Activated T-cell treated with anti-CD3 and anti-CD28 coated beads for 48 hours (primary cell): ENCODE measurements at places on chromosomes 6 and 20.
A peak's percentile ranks its signal among the peaks of the same experiment; 100 is the strongest.

DNA sequence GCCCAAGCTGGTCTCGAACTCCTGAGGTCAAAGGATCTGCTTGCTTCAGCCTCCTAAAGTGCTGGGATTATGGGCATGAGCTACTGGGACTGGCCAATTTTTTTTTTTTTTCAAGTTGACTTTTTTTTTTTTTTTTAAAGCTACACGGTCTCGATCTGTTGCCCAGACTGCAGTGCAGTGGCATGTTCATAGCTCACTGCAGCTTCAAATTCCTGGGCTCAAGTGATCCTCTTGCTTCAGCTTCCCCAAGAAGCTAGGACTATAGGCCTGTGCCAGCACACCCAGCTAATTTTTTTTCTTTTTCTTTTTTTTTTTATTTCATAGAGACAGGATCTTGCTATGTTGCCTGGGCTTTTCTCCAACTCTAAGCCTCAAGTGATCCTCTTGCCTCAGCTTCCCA, 59.5 kb downstream of the NCOA3 start:
- DNase-seq: no peak

DNA sequence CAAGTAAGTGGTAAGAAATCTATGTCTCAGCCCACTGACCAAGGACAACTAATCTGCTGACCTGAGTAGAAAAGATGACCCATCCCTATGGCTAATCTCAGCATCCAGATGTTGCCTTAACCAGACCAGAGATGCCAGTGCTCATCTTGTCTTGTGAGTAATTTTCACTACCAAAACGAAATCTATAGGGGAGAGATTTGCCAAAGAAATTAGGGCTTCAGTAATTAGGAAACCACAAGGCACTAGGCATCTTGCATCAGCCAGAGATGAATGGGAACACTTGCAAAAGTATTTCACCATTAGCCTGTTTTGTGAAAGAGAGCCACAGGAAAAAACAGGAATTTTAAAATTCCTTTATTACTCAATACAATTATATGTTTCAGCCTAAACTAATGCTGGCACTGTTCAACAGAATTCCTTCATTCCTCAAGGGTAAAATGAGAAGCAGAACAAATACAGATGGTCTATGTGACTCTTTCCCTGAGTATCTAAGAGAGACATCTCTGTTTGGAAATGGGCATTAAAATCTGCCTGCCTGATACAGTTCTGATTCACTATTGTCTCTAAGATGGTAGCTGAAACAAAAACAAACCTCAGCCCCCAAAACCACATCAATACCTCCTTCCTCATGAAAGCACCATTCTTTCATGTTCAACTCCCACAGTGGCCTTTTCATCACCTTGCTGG, 87.8 kb downstream of the GMDS start:
- DNase-seq: no peak

GRCh38 chr6:112481211-112481610, 134.1 kb downstream of the RFPL4B start:
- DNase-seq: no peak

GRCh38 chr6:26536571-26537159, 1.5 kb upstream of the HMGN4 start:
- DNase-seq: peak; percentile 25

DNA sequence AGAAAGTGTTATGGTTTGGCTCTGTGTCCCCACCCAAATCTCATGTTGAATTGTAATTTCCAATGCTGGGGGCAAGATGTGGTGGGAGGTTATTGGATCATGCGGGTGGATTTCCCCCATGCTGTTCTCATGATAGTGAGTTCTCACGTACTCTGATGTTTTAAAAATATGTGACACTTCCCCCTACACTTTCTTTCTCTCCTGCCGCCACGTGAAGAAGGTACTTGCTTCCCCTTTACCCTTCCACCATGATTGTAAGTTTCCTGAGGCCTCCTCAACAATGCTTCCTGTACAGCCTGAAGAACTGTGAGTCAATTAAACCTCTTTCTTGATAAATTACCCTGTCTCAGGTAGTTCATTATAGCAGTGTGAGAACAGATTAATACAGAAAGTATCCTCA, 150.8 kb downstream of the TMEM200A start:
- DNase-seq: no peak

DNA sequence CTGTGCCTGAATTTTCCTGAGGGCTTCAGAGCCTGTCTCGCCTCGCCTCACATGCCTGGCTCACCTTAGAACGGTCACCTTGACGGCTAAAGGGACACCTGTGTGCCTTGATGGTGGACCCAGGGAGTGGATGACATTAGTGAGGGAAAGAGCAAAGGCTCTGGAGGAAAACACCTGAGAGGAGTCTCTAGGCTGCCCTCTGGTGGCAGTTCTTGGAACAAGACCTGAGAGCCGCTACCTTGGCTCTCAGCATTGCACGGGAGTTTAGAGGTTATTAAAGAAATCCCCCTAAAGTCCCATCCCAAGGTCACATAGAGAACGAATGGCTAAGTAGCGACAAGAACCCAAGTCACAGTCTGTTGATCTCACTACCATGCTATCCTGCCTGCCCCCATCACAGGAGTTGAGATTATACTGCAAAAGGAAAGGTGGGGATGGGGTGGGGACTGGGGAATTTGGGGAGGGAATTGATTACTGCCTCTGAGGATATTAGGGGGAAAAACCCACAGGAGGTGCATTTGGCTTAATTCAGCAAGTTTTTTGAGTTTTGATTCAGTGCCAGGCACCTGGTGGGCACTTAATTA, 7.9 kb upstream of the CDSN start:
- DNase-seq: peak; percentile 54

GRCh38 chr6:108254433-108255410, 6.1 kb downstream of the SNX3 start:
- DNase-seq: no peak

DNA sequence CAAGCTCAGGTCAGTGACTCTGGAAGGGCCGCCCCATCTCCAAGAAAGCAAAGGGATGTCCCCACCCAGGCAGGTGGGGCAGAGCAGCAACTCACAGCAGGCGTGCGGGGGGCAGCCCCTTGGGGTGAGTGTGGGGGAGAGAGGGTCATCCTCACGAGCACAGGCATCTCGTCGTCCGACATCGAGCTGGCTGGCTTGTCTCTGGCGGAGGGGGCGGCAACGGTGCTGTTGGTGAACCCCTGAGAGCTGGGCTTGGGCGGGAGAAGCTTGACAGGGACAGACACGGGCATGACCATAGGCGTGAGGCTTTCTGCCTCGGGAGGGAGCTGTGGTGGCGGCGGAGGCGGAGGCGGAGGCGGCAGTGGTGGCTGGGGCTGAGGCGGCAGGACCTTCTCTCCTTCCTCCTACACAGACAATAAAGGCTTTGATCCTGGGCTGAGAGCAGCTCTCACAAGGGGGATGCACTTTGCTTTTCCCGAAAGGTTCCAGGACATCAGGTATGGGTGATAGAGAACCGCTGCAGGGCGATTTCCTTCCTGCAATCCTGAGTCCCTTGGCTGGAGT, 45.6 kb upstream of the MRPS10 start:
- no peak for DNase-seq

DNA sequence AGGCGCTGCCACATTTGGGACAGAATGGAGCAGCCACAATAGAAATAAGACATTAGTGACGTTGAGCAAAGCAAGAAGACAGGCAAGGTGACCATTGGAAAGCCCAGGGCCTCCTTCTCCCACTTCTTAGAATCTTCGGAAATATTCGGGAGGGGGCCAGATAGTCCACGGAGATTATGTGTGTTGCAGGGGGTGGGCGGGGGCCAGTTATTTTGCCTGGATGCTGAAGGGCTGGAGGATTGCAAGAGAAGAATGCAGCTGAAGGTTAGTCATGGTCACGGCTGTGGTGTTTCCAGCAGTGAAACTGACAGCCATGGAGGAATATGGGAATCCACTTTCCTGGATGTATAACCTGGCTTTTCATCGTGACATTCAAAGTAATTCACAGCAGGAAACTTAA, 88.6 kb downstream of the CDH26 start:
- DNase-seq: no peak

- no peak for DNase-seq
Measured at GRCh38 chr6:129014302-129014701, 131.4 kb downstream of the LAMA2 start.

DNA sequence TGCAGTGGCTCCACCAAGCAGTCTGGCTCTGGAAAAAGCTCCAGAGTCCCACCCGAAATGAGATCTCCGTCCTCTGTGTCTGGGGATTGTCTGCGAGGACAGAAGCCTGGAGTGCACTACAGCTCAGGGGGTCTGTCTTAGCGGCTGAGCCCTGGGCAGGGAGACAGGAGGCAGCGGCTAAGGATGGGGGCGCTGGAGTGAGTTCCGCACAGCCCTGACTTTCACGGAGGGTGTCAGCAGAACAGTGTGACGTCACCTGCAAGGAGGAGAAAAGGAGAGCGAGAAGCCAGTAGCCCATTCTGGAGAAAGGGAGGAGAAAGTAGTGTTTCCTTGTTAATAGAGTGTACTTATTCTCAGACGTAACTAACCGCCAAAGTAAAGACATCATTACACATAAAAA, 97.6 kb downstream of the FAM50B start:
- DNase-seq: no peak

DNA sequence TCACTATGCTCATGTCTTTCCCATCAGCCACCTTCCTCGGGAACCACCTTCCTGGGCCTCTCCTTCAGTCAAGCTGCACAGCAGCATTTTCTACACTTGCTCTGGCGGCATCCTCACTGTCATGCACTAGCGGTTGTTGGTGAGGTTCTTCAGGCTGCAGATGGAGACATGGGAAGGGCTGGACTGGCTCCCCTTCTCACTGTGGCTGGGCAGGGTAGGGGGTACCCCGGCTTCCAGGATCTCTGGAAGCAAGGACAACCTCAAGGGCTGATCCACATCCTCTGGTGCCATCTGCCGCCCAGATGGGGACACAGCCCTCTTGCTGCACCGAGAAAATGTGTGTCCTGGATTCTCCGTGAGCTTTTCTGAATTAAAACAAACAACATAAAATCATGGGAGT, 180.1 kb upstream of the RNF24 start:
- no peak for DNase-seq

DNA sequence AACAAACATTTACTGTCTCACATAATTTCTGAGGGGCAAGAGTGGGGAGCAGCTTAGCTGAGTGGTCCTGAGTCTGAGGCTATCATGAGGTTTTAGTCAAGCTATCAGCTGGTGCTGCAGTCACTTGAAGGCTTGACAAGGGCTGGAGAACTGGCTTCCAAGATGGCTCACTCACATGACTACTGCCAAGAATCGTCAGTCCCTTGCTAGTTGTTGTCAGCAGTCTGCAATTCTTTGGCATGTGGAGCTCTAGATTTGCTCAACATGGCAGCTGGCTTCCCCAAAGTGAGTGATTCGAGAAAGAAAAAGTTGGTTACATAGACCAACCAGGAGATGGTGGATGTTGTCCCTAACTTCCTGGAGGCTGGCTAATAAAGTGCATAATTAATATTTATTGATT, 2.8 kb upstream of the LRRC1 start:
- no peak for DNase-seq

DNA sequence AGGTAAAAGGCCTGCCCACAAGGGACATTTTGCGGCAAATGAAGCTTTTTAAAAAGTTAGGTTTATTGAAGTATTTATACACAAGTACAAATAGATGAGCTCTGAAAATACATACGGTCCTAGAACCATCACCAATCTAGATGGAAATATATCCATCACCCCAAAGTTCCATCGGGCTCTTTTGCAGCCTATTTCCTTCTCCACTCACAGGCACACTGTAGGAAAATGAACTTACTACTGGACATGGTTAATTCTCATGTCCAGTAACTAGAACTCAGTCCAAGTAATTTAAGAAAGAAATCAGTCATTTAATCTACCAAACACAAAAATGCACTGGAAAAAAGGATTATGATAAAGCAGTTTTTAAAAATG, 6.2 kb downstream of the PCNA start:
- no peak for DNase-seq
